ENCODE measurements at places on chromosomes 1 and 21. TPM values are rescaled to one million over a fixed set of nuclear protein-coding genes. Genes with fewer than 3 reads are reported as not detected.

The GPA33 gene
- total RNA-seq, result 0.20 TPM

- peak; percentile 15 for DNase-seq
Measured at GRCh38 chr1:101025283-101025656, 314 bp downstream of the DPH5 start.

GRCh38 chr1:19644681-19645410, 735 bp downstream of the NBL1 start:
- no peak for DNase-seq

- no peak for DNase-seq
Measured at GRCh38 chr1:159980076-159980475, 26.0 kb upstream of the SLAMF9 start.

All from activated naive CD4-positive, alpha-beta T cell treated with anti-CD3 and anti-CD28 coated beads, Interleukin-2, amount 50 U/mL, for 72 hours (primary cell).